Prostate gland (tissue), 2 donors: ENCODE measurements at places on chromosomes 7 and 10.
A peak's percentile ranks its signal among the peaks of the same experiment; 100 is the strongest.

DNA sequence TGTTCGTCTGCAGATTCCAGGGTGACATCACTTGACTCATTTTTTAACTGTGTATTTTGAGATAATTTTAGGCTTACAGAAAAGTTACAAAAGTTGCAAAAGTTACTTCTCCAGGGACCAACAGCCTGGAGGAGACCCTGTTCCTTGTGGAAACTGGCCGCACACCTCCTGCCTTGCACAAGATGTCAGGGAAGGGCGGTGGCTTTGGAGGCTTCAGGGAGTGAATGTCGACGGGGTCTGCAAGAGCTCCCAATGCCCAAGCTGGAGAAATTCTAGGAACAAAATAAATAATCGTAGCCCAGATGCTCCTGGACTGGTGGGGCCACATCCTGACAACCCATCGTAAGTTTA is 62.2 kb upstream of the FAM20C start:
- DNase-seq = no peak

- no peak for DNase-seq
Measured at GRCh38 chr10:92381543-92381954, 90.6 kb downstream of the MARCHF5 start.

GRCh38 chr7:23261843-23262452 is 15.4 kb downstream of the GPNMB start:
- DNase-seq = no peak

GRCh38 chr7:117065571-117066150 is 112.4 kb downstream of the ST7 start:
- DNase-seq = no peak

DNA sequence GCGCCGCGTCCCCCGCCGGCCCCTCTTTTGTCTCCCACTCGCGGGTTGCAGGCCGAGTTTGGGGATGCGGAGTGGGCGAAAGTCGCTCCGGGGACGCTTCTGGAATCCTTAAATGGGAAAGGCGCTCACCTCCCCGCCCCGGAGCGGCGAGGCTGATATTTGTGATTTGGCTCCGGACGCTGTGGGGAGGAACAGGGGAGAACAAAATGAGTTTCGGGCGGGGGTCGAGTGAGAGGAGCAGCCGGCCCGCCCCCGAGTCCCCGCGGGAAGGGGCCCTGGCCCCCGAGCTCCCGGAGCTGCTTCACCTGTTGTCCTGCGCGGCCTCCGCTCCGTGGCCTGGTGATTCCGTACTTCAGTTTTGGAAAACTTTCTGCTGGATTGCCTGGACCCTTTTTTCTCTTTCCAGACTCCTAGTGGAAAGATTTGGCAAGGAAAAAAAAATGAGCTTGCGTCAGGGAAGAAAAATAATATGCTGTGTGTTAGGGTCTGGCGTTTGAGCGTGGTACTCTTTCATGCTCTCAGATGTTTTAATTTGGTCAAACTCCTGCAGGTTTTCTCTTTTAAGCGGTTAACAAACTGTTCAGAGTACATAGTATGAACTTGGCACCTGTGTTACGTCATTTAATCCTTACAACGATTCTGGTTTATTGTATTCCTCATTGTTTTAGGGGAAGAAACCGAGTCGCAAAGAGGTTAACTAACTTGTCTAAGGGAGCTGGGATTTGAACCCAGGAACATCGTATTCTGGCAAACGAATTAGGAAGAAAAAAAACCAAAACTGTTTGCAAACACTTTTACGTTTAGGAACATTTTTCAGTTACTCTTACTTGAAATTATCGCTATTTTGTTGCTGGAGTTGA is 924 bp downstream of the BMPR1A start:
- peak; percentile 26 for DNase-seq

DNA sequence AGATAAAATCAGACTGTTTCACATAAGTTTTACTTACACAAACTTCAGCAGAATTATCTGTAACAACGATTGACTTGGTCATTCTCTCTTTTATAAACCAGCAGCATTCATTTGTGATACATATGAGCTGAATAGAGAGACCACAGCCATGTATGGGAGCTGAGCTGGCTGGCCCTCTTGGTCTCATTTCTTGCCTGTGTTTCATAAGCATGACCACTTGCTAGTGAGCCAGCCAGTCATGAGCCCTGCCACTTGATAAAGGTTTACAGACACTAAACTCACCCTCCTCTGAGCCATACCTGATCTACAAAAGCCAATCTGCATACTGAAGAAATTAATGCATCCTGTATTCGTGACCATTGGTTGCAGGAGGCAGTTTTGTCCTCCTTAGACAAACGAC is 82.1 kb downstream of the PKD1L1 start:
- DNase-seq = no peak

- no peak for DNase-seq
Measured at GRCh38 chr7:157177333-157177982, 38.7 kb downstream of the UBE3C start.

GRCh38 chr7:87322912-87323311 is 22.6 kb upstream of the CROT start:
- no peak for DNase-seq

- DNase-seq = no peak
Measured at GRCh38 chr7:29764227-29764626, 42.1 kb upstream of the WIPF3 start.

DNA sequence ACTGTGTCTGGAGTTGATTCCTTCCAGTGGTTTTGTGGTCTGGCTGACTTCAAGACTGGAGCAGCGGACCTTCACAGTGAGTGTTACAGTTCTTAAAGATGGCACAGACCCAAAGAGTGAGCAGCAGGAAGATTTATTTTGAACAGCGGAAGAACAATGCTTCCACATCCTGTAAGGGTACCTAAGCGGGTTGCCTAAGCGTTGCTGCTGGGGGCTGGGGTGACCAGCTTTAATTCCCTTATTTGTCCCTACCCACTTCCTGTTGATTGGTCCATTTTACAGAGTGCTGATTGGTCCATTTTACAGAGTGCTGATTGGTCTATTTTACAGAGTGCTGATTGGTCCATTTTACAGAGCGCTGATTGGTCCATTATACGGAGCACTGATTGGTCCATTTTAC is 13.2 kb downstream of the AKR1B15 start:
- no peak for DNase-seq

DNA sequence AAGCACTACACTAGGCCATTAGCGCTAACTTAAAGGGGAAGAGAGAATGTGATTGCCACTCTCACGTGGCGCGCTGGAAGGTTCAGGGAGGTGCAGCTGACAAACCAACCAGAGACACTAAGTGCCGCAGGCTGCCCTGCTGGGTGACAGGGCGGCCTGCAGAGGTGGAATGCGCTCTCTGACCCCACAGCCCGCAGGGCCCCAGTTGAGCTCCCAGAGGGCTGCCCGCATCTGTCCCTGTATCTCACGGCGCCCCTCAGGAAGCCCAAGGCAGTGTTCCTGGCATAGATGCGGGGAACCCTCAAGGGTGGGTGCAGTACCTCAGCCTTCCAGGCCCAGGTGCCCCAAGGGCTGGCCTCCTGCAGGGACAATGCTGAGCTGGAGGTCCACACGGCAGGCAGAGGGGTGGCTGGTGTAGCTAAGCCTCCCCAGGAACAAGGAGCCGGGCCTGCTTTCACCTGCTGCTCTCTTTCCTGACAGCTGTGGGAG is 66.6 kb downstream of the CALML3 start:
- DNase-seq = no peak

DNA sequence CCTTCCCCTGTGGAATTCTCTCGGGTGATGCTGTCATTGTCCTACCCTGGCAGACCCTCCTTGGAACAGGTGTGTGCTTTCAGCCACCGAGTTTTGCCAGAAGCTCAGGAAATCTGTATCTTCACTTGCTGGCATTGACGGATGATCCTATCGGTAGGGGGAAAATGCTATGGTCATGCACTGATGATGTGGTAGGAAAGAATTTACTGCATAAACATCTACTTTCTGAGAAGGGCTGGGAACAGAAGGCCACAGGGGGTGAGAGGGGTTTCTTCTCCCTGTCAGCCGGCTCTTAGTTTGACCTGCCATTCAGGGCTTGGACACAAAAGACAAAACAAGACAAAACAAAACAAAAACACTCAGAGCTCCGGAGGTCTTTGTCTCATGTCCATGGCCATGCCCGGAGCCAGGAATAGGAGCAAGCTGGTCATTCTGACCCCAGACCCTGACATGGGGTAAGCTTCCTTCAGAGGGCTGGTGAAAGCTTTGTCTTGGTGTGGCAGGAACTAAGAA is 43.6 kb upstream of the CARD11 start:
- no peak for DNase-seq

GRCh38 chr10:70784471-70784870 is 706 bp downstream of the TBATA start:
- DNase-seq = no peak

DNA sequence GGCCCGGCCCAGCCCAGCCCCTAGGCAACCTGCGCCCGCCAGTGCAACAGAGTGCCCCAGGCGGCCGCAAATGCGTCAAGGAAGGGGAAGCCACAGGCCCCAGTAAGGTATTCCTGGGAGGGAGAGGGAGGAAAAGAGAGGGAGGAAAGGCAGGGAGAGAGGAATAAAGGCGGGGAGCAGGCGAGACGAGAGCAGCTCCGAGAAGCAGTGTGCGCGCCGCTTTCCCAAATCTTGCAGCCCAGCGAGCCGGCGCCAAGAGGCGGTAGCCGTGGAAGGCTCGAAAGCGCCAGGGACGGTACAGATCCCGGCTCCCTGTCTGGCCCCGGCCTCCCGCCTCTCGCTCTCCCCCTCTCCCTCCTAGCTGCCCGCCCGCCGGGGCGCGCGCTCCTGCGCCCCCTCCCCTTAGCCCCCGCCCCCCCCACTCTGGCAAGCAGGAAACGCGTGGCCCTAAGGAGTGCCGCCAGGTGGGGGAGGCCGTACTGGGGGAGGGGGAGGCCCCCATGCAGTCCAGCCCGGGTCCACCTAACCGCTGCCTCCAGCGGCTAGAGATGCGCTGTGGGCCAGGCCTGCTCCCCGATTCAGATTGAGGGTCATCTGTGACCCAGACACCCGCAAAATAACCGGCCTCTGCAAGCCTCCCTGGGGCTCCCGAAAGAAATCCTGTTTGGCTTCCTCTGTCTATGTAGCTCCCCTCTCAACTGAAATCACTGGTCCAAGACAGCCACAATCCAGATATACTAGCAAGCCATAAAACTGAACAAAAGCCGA is 4.3 kb downstream of the HOXA10 start:
- DNase-seq = no peak

DNA sequence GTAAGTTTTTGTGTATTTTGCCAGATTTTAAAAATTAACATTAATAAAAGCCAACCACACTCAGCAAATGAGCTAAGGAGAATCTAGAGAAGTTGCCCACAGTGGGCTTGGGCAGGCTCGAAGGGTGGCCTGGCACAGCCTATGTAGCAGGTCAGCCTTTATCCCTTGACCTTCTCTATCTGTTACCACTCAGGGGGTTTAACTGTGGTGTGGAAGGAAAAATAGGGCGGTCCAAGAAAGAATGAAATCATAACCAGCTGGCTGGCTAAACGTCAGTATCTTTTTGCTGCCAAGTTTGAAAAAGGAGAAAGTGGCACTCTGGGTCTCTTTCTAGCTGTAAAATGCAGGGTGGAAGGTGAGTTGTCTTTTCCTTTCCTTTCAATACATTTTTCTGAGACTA is 130.3 kb upstream of the ASAH2 start:
- no peak for DNase-seq

DNA sequence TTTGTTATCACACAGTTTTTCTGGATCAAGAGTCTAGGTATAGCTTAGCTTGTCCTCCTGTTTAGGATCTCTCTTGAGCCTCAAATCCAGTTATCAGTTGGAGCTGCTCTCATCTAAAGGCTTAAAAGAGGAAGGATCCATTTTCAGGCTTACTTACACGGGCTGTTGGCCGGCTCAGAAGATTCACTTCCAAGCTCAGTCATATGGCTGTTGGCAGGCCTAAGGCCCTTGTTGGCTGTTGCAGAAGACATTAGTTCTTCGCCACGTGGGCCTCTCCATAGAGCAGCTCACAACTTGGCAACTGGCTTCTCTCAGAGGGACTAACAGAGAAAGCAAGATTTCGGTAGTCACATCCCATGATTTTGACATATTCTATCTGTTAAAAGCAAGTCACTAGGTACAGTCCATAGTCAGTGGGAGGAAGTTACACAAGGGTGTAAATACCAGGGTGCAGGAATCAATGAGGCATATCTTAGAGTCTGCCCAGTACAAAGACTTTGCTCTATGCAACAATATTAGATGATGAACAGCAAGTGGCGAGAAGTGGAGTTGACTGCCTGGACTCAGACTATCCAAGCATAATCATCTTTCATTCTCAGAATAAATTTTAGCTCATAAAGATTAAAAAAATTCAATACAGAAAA is 280.1 kb upstream of the MBL2 start:
- no peak for DNase-seq

GRCh38 chr10:73332379-73332778 is 26.3 kb downstream of the CFAP70 start:
- no peak for DNase-seq

- no peak for DNase-seq
Measured at GRCh38 chr7:114700247-114700928, 221.5 kb upstream of the MDFIC start.

GRCh38 chr7:45098983-45099839 is 10.4 kb upstream of the NACAD start:
- no peak for DNase-seq

GRCh38 chr10:132554991-132555647 is 17.5 kb downstream of the INPP5A start:
- DNase-seq = no peak

DNA sequence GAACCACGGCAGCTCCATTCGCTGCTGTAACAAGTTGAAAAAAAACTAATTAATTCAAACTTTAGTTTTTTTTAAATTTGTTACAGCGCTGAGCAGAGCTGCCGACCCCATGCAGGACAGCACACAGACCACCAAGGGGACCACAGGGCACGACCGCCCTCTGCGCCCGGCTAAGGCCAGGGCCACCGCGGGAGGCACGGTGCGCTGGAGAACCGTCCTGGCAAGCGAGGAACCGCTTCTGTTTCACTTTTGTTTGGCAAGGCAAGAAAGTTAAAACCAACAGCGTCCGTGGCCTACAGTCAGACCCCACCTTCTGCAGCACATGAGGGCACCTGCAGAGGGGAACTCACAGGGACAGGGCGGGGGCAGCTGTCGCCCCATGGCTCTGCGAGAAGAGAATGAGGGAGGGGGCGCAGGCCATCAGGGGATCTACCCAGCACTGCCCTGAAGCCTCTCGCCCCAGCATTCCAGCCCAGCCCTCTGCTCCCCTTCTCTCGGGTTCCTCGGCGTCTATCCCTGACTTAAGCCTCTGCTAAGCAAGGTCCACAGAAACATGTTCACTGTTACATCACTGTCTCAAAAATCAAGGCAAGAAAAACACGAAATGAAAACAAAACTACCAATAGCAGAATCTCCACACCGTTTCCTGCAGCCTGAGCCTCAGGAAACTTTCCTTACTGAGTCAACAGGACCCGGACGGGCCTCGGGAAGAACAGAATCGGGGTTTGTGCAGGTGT is 204.4 kb downstream of the DIP2C start:
- no peak for DNase-seq
